ENCODE measurements at places on chromosomes 5 and 9. TPM values are rescaled to one million over a fixed set of nuclear protein-coding genes. Genes with fewer than 3 reads are reported as not detected.

The TPRN gene
- 8.8 TPM for total RNA-seq

DNA sequence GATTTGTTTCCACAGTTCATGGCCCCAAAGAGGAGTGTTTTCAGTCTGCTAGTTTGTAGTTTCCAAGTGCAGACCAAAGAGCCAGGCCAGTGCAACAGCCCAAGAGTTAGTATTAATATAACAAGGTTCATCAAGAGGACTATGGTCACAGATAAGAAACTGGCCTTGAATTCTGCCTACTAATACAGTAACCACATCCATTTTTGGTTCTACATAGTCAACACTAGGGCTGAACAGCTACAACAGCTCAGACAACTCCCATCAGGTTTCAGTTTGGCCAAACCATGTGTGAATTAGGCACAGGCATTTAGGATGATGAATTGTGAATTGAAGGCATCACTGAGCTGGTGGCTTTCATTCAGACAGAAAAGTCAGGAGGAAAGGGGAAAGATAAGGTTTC, 13.8 kb upstream of the UBQLN1 start:
- DNase-seq = no peak

DNA sequence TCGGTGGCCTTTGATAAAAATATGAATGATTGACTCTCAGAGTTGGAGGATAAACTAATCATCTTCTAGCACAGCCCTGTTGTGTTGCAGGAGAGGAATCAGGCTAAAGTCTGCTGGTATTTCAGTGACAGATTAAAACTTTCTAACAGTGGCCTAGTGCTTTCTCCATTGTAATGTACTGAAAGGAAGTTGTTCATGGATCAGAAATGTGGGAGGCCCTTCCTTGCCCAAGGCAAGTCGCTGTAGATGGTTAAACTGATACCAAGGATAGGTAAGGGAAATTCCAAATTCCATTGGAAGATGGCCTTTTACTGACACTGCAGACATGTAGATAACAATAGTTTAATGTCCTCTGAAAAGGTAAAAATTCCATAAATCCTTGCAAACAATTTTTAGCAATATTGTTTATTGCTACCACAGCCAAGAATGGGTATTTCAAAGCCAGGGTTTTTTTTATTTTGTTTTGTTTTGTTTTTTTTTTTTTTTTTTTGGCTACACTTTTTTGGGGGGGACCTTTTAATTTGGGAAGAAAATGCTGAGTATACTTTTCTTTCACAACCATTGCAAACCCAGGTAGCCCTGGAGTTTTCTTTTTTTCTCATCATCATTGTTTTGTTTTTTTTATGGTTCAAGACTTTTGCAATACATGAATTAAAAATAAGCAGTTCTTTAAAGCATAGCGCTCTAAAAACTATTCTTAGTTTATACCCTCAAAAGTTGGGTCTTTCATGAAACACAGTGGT, 35.5 kb downstream of the WDR36 start:
- DNase-seq = no peak

GRCh38 chr5:61344187-61344944, 12.3 kb downstream of the ZSWIM6 start:
- DNase-seq = no peak

The C5orf52 gene
- not detected for total RNA-seq

GRCh38 chr9:119487118-119487827, 118.0 kb upstream of the BRINP1 start:
- DNase-seq = no peak

- DNase-seq = no peak
These were observed 163.5 kb downstream of the ARL15 start for GRCh38 chr5:54146916-54147315.

- no peak for DNase-seq
These were observed 69.5 kb downstream of the RETREG1 start for GRCh38 chr5:16547200-16547842.

The ZNF879 gene
- 2.7 TPM for total RNA-seq

All from posterior vena cava (tissue), 2 donors.